Erythroblast (primary cell): ENCODE measurements at places on chromosomes 2 and 18.

DNA sequence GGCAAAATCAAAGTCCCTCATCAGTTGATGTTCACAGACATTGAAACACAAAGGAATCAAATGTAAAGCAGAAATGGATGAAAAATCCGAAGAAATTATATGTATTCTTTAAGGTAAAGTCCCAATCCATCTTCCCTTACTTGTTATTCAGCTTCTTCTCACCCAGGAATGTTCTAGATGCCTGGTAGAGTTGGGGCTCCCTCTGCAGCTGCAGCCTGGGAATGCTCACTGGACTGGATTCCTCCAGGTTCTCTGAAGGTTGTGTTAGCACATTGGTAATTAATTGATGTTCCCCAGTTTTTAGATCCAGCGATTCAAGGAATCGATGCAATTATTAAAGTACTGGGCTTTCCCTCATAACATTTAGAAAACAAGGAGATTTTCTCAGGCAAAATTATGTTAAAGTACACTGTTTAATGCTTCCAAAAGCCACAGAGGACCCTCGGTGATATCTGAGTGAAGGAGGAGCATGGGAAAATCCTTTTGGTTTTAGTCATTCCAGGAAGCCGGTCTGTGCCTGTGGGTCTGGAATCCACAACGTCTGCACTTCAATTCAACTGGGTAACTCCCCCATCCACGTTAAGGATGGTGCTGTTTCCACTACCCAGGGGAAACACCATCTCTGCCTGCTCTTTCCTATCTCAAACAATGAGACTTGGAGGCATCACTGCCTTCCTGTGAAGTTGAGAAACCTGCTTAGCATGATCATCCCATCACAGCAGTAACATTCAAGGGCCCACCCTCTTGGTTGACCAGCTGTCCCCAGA lies 22.0 kb downstream of the NTSR2 start:
- no peak for DNase-seq

DNA sequence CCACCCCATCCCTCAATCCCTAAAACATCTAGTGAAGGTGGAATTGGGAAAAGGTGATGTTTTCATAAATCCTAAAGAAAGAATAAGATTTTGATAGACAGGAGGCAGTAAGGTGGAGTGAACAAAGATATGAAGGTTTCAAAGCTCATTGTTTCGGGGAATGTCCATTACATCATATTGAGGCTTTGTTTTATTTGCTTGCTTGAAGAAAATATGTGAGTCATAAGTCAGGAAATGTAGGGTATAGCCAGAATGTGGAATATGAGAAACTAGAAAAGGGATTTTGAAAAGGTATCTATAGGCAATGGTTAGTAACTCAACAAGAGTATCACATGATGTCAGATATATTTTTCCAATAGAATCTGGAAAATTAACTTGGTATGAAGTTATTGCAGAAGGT lies 1178.5 kb upstream of the ACVR2A start:
- DNase-seq = no peak

- no peak for DNase-seq
These were observed 1297.6 kb upstream of the ACVR2A start for GRCh38 chr2:146547236-146547635.

GRCh38 chr2:40559175-40559574 lies 107.3 kb upstream of the SLC8A1 start:
- DNase-seq = no peak

- DNase-seq = no peak
These were observed 309.7 kb downstream of the IRS1 start for GRCh38 chr2:226489775-226490541.

GRCh38 chr18:46332921-46333341 lies 228.7 kb downstream of the HAUS1 start:
- DNase-seq = no peak

DNA sequence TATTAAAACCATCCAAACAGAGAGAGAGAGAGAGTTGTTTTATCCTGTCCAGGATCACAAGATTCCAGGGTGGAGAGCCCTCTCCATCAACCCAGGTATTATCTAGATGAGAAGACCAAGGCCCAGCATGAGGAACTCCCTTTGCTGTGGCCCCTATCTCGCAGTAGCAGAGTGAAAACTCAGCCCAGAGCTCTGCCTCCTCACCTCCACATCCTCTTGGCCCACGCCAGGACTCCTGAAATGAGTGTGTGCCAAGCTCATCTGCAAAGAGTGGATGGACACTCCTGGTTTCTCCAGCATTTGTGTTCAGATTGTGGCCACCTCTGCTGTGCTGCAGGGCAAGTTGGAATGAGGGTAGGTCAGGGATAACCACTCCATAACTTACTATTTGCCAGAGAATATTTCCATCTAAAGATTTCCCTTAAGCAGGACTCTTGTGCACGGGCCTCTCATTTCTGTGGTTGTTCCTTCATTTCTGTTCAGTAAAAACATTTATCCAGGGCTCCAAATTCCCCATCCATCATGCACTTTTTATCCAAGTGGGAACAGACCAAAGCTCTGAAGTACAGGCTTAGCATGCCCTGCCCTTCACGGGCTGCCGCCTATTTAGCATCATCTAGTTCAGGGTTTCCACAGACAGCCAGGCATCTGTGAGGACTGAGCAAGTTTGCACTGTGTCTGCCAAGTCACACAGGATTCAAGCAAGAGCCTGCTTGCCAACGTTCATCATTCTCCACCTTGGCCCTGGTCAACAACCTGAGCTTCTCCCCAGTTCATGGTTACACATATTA lies 583.2 kb upstream of the ID2 start:
- DNase-seq = no peak

DNA sequence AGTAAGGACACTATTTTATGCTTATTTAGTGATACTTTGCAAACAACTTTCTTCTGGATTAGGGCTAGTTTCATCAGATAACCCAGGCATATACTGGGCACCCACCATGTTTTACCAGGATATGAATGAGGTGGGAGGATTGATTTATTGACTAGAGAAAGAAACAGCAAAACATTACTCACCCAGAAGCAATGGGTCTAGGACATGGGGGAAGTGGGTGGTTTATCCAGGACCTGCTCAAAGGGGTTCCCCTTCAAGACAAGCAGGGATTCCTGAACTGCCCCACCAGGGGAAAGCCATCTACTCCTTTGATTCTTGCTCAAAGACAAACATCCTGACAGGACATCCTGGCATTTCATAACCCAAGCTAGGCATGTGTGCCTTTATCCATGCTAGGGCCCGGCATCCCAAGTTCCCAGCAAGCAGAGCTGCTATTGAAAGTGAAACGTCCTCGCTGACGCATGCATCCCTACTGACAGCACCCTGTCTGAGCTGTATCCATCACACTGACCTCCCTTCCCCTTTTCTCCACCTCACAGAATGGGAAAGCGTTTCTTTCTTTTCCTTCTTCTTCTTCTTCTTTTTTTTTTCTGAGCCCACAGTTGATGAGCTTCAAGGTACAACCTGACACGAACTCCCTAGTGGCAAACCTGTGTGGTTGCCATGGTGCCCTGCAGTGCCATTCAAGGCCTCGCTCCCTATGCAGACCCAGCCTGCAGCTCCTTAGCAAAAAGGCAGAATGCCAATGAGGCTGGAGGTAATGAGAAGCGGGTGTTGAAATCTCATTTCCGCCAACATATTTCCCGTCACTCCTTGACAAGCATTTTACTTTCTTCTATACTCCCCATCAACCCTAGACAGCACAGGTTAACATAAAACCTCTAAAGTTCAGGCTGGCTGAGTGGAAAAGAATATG lies 70.5 kb downstream of the CLHC1 start:
- no peak for DNase-seq

DNA sequence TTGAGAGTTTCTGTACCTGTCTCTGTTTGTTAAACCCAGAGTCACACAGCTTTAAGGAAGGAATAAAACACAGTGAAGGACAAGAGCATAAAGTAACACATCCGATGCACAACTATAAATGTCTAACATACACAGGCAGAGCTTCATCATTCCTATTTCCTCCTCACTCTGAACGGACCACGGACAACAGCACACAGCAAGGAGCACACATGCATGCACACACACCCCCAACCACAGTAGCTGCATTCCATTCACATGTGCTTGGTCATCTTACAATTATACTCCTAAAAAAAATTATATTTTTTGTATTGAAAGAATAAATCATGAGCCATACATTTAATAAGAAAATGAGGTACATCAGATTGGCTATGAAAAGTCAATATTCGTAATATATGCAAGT lies 58.3 kb downstream of the ID2 start:
- DNase-seq = no peak

DNA sequence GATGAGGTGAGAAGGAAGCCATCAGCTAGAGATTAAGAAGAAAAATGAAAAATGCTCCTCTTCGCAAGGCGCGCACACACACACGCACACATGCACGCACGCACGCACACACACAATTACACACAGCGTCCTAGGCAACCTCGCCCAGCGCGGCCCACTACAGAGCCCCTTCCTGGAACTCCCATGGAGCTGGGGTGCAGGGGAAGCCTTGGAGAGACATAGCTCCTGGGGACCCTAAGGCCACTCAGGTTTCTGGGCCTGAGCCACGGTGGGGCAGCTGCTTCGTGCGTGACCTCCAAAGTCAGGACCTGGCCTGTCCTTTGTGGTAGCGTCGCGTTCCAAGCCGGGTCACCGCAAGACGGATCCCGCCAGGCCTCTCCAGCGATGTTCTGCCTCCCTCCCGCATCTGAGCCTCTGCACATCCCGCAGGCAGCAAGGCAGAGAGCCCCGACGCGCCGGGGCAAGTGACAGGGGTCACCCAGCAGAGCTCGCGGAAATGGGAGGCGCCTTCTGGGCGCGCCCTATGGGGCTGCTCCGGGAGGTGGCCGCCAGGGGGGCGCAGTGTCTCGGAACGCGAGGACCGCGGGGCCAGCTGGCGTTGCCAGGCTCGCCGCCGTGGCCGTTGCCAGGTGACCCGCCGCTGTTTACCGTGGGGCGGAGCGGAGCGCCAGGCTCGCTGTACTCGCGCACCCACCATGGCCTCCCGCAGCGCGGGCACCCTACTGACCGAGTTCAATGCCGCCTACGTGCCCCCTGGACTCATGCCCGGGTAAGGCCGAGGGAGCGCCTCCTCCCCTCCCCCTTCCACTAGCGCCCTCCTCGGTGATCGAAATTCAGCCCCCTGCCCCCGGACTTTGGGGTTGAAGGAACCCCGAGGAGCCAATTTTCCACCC lies 79.0 kb downstream of the CIB4 start:
- DNase-seq = peak; percentile 31

DNA sequence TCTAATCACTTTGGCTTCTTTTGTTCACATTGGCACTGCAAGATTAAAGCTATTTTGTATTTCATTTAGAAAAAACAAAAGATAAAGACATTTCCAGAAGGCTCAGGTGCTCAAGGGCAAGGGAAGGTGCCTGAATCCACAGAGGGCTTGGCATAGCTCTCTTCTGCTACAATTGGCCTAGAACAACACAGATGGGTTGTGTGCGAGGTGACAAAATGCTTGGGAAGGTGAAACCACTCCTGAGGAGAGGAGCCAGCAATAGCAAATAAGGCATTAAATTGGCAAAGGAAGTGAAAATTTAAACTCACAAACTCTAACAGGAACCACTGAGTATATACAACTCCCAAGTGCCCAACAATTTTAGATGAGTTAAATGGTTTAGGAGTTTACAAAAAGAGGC lies 1290.4 kb upstream of the CHAC2 start:
- no peak for DNase-seq

- no peak for DNase-seq
These were observed 72.0 kb upstream of the AFF3 start for GRCh38 chr2:100214265-100214971.
